ENCODE measurements at places on chromosomes 3 and 15.
A peak's percentile ranks its signal among the peaks of the same experiment; 100 is the strongest.

DNA sequence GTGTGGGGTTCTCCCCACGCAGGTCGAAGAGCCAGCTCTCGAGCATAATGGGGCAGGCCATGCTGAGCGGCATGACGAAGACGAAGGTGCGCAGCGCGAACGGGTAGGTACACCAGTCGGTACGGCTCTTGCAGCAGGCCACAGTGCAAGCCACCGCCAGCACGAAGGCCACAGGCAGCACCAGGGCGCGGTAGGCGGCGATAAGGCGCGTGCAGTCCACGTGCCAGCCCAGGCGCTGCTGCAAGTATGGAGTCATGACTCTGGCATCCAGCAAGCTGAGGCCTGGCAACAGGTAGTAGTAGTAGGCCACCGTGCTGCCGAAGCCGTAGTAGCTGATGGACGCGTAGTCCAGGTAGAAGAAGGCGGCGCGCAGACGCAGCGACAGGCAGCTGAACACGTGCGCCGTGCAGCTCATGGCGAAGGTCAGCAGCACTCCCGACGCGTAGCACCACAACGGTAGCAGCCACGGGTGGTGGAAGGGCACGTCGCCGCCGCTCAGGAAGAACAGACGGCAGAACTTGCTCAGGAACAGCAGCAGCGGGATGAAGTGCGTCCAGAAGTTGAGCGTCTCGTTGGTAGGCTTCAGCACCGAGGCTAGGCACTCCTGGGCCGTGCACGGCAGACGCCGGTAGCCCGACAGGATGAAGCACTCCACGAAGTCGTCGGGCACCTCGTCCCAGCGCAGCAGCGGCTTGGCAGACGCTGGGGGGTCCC, 797 bp downstream of the PAQR9 start:
- no peak for DNase-seq

DNA sequence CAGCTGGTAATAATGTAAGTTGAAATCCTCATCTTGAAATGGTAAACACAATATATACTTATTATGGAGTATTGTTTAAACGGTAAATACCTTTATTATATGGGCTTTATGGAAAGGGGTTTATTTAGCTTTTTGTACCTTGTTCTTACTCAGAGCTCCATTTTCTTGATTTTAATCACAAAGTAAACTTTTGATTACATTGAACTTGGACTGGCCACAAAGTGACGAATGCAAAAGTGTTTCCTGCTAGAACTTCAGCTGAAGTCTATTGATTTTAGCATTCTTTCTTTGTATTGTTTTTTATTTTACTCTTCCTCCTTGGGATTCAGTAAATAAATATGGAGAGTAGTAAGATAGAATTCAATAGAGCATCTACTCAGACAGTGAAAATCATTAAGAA, 19.8 kb upstream of the AADAC start:
- DNase-seq: no peak

GRCh38 chr3:105459566-105460290, 93.0 kb downstream of the ALCAM start:
- no peak for DNase-seq

DNA sequence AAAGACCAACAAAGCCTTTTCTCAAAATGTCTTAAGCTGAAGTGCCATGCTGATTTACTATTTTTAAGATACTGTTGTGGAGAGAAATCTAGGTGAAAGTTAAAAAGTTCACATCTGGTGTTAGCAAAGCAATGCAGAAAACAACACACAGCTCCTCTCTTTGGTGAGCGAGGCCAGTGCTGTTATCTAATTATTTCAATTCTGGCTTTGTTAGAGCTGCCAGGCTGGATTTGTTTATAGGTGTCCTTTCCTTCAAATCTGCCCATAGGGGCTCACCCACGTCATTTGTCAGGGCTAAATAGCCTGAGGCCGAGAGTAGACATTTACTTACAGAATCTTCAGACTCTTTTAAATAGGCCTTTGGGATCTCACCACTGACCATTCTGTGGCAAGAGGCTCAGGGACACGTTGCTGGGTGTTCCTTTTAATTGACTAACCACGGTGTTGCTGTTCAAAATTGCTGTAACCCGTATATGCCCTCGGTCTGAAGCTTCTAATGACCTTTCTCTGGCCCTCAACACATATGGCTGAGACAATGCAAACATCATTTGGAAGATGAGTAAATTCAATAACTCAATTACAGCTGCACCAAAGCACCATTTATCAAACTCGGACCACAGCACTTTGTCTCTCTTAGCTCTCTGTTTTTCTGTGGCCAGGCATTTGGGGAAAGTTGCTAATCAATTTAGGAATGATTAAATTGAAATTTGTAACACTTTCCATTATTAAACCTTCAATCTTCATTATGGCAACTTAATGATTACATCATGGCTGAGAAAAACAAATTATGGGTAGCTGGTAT, 152.6 kb downstream of the PDZRN3 start:
- DNase-seq: no peak

DNA sequence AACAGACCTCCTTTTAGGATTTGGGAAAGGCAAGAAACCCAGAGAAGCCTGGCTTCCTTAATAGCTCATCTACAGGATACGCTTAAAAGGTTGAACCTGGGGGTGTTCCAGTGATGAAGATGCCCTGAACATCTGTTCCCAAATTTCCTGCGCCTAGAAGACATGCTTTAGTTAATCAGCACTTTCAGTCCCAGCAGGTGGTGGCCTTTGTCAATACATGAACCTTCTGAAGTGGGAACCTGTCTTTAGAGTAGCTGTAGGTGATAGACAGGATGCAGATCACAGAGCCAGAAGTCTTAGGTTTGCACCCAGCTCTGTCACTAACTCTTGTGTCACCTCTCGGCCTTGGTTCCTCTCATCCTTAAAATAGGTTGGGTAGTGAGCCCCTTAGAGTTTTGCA, 149.7 kb upstream of the SYNPR start:
- no peak for DNase-seq

DNA sequence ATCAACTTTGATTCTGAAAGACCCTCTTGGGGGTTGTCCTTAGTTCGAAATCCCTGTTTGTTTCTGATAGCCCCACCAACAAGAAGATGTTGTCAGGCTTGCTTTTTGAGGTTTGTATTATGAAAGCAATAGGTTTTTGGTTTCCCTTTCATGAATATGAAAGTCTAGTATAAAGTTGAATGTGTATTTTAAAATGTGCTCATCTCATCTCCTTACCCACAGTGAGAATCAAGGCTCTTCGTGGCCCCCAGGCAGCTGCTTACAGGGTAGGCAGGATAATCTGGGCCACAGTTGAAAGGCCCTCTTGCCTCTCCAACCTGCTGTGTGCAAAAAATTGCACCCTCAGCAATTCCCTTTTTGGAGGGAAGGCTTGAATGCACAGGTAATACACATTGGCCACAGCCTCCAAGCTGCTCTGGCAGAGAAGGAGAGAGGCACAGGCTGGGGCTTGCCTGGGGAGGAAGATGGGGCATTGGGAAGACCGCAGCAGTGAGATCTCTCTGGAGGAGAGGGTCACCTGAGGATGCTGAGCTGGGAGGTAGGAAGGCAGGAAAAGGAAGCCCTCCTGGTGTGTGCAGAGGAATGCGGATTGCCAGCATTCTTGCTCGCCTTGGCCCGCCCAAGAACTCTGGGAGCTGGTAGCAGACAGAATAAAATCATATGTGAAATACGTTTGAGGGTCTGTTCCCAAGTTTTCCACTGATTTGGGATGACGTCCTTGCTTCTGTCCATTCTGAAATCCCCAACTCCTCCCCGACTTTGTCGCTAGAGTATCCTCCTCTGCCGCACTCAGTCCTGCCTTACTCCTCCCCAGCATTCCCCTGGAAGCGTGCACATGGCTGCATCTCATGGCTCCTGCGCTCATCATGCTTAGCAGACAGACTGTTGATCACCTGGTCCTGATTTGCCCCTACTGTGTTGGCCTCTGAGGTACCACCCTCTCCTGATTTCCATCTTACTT, 196.4 kb downstream of the RPLP1 start:
- no peak for DNase-seq

GRCh38 chr15:76983590-76984375, 11.1 kb upstream of the PSTPIP1 start:
- no peak for DNase-seq

GRCh38 chr3:72259755-72260587, 475.0 kb upstream of the PROK2 start:
- DNase-seq: no peak

DNA sequence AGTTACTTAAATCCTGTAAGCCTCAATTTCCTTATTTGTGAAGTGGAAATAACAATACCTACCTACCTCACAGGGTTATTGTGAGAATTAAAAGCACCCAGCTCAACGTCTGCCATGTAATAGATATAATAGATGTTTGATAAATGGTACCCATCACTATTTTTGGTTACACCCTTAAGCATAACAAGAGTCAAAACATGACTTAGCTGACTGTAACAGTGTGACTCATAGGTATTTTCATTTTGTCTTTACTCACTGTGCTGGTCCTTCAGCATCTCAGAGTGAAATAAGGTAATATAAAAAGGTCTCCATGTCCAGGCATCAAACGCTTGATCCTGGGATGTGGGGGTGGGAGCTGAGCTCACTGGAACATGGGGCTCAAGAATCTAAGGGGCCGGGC, 3.1 kb downstream of the CPLX3 start:
- DNase-seq: no peak

GRCh38 chr3:189419038-189419437, 212.2 kb upstream of the TP63 start:
- DNase-seq: no peak

DNA sequence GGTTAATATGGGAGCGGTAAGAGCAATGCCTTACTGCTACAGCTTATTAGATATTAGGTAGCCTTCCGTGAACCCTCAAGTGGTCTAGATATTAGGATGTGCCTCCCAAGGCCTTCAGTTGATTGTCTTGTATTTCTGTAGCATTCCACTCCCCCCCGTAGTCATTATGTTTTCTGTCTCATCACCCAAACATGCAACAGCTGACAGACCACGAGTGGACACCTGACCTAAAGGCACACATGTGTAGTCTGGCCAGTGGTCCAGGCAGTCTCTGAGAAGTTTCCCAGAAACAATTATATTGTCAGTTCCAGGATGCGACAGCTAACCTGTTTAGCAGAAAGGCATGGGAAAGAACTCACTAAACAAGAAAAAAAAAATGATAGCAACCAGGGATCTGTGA, 1000.9 kb downstream of the AGBL1 start:
- DNase-seq: no peak

DNA sequence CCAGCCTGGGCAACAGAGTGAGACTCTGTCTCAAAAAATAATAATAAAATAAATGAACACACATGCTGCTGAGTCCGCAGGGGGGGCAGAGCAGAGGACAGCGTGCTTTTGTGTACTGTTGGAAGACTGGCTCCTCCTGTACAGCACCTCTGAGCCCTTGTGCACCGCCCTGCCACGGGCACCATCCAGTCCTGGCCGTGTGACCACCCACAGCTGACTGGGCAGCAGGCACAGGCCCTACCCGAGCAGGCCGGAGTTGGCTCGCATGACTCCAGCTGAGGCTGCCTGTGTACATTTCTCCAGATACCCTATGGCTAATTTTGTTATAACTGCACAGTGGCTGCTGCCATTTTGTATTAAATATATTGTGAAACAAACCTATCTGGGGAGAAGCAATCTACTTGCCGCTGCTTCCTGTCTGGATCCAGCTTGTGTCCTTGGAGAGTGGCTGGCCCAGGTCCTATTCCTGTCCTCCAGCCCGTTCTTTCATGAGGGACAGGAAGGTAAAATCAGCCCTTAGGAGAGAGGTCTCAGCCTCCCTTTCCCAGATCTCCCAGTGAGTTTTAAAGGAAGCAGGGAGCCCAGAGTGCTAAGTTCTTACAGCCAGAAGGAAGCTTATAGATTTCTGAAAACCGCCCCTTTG, 14.6 kb downstream of the IVD start:
- no peak for DNase-seq

GRCh38 chr15:36883713-36884517, 216.4 kb downstream of the MEIS2 start:
- DNase-seq: peak; percentile 29

- DNase-seq: no peak
Measured at GRCh38 chr3:193499801-193500485, 54.8 kb downstream of the ATP13A4 start.

- DNase-seq: no peak
Measured at GRCh38 chr3:49715611-49716121, 3.8 kb downstream of the AMIGO3 start.

DNA sequence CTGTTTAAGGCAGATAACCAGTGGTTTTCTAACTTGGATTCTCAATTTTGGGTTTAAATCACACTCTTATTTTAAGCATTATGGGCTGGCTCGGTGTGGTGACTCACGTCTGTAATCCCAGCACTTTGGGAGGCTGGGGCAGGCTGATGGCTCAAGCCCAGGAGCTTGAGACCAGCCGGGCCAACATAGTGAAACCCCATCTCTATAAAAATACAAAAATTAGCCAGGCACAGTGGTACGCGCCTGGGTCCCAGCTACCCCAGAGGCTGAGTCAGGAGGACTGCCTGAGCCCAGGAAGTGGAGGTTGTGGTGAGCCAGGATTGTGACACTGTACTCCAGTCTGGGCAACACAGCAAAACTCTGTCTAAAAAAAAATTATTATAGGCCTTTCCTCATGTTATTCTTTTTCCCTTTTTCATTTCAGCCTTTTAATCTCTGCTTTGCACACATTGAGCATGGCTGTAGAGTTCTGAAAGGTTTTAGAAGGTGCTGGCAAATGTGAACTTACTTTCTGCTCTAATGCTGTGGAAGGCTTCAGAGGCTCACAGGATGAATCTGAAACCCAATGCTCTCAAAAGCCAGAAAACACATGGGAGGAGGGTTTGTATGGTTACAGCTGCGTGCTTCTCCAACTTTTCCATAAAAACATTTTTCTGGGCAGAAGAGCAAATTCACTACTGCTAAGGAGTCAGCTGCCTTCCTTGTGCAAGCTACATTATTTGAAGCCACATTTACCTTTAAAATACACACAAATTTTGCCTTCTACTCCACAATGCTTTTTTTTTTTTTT, 32.5 kb downstream of the CHAC1 start:
- no peak for DNase-seq

DNA sequence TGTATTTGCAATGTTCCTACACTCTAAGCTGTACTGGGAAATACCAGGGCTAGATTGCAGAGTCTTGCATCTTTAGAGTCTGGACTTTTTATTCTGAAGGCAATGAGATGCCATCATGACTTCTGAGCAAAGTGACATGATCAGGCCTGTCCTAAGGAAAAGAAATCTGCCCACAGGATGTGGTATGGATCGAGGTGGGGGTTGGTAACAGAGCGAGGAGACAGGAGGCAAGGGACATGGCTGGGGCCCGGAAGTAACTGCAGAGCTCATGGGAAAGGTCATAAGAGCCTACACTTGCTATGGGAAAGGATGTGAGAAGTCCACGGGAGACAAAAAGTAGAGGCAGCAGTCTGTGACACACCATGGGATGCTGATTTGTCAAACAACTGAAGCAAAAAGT, 121.5 kb downstream of the OXNAD1 start:
- no peak for DNase-seq

GRCh38 chr15:44099671-44100070, 95.4 kb downstream of the FRMD5 start:
- DNase-seq: no peak

DNA sequence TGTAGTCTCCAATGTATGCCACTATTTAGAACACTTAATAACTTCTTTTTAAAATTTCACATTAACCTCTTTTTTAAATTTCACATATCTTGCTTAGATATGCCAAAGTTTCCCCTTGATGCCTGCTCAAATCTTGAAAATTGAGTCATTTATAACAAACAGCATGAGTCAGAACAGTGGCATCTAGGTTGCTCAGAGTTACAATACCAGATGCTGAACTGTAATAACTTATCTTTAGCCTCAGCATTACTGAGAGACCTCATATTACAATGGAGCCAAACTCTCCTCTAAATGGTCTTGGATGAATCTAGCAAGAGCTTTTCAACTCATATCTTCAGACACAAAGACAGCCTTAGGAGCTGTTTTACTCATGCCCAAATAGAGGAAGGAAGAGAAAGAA, 439.3 kb upstream of the ARPP21 start:
- no peak for DNase-seq

GRCh38 chr3:144708437-144708836, 736.8 kb downstream of the DIPK2A start:
- DNase-seq: no peak

Measured in T-helper 2 cell (primary cell).